ENCODE measurements at places on chromosomes 4 and X. TPM values are rescaled to one million over a fixed set of nuclear protein-coding genes. Genes with fewer than 3 reads are reported as not detected.

The ING2 gene
- 6.9 TPM for total RNA-seq

The PRDM8 gene
- 2.6 TPM for total RNA-seq

The UGT2B11 gene
- not detected for total RNA-seq

The MAB21L2 gene
- 1.9 TPM for total RNA-seq

The PLP2 gene
- total RNA-seq, result 74.3 TPM

The SMR3B gene
- total RNA-seq, result not detected

The HPSE gene
- total RNA-seq, result 7.4 TPM

The SLC34A2 gene
- not detected for total RNA-seq

The FGB gene
- not detected for total RNA-seq

The UGT2A3 gene
- total RNA-seq, result 0.26 TPM

The MAOA gene
- 232 TPM for total RNA-seq

The CACNA1F gene
- not detected for total RNA-seq
